ENCODE measurements at places on chromosomes 11 and 22.

GRCh38 chr11:18065572-18065971, 19.5 kb upstream of the TPH1 start:
- DNase-seq = peak; percentile 22

DNA sequence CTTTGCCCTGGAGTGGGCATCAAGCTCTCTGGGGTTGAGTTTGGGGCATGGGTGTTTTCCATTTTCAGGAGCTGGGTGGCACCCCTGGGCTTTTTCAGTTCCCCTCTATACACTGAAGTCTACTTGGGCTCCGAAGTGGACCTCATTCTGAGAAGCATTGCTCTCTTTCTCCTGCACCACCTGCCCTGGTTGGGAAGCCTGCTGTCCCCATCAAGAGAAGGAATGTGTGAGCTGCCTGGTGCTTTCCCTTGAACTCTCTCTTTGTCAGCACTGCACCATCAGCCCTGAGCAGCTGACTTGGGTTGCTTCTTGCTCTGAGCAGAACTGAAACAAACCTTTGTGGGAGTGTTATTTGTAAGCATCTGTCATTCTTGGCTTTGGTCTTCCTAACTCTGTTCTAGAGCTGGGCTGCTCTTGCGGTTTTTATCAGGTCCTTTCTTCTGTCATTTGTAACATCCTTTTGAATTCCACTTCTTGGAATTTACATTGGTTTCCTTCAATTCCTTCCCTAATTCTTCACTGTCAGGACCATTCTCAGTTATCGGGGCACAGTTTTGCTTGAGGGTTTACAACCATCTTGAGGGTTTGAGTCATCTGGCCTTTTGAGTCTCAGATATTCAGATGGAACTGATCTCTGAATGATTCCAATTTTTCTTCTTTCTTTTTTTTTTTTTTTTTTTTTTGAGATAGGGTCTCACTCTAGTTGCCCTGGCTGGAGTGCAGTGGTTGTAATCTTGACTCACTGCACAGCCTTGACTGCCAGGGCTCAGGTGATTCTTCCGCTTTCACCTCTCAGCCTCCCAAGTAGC, 20.5 kb downstream of the UBE2L3 start:
- peak; percentile 56 for DNase-seq

DNA sequence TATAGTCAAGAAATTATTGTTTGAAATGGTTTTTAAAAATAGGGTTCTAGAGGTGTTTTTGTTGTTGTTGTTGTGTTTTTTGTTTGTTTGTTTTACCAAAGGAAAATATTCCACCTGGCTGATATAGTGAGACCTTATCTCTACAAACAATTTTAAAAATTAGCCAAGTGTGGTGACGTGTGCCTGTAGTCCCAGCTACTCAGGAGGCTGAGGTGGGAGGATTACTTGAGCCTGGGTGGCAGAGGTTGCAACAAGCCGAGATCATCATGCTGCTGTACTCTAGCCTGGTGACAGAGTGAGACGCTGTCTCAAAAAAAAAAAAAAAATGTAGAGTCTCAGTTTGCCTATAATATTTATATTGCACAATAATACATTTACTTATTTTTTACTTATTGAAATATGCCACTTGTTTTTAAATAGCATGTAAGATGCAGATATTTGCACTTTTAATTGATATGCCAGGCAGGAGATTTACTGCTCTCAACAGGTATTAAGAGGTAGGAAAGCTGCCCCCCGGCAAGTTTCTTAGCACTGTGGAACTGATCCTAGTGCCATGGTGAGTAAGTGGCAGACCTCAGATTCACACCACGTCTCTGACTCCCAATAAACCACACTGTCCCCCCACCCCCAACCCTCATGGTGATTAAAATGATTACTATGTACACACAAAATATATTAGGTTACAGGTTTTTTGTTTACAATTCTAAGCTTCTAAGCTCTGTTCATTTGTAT, 157.4 kb downstream of the TEAD1 start:
- no peak for DNase-seq

DNA sequence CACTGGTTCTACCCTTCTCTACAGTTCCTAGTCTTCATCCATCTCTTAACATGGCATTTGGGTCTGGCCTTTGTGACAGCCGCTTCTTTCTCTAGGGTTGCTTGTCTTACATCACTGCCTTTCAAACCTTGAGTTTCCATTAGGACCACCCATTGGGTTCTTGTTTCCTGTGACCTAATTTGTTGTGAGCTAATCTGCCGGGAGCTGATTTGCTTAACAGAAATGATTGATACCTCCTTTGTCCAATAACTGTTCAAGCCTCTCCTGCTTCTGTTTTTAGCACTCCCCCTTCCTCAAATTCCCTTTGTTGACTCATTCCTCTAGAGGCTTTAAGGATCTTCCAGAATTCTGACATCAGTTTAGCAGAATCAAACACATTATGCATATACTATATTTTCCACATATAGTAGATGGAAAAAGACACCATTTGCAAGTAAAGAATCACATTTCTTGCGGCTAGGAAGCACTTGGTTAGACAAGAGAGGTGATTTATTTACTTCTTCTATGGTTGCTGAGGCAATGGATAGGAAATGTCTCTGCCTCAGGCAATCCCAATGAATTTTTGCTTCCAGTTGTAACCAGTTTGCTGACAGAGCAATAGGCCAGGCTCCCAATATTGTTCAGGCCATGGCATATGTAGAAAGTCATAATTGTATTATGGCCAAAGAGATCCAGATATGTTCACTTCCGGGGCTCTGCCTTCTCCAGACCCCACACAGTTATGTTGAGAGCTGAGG, 130.7 kb downstream of the SNX19 start:
- DNase-seq = no peak

GRCh38 chr22:28937206-28938025, 54.0 kb downstream of the ZNRF3 start:
- DNase-seq = no peak

- no peak for DNase-seq
Observed at GRCh38 chr22:46626911-46627805, 7.0 kb downstream of the GRAMD4 start.

DNA sequence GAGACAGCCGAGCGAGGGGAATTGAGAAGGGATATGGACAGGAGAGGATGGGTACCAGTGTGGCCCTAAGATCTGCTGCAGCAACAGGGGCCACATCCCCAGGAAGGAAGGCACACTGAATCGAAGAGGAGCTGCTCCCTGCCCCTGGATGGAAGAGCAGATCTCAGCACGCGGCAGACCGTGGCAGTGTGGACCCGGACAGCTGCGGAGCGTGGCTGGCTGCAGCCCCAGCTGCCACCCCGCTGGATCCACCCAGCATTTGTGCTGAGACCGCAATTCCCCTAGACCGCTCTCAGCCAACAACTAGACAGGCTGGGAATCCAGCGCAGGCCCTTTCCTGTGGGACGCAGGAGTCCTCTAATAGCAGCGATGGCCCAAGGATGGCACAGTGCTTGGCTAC, 94.7 kb downstream of the NECTIN1 start:
- DNase-seq = peak; percentile 20

GRCh38 chr11:96075532-96075959, 151.6 kb upstream of the MTMR2 start:
- DNase-seq = no peak

DNA sequence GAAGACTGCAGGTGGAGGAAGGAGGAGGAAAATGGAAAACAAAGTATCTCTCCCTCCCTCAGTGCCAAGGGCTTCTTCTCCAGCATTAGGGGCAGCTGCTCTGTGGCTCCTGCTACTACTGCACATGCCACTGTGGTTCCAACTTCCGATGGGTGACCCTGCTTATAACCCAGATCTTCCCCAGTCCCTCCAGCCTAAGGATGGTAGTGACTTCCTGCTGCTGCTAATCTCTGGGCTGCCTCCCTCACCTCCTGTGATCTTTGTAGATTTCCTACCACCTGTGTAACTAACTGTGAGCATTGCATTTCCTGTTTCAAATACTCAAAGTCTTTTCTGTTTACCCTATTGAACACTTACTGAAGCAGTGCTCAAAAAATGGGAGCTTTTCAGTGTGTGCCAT, 28.7 kb upstream of the TRPC6 start:
- DNase-seq = no peak

DNA sequence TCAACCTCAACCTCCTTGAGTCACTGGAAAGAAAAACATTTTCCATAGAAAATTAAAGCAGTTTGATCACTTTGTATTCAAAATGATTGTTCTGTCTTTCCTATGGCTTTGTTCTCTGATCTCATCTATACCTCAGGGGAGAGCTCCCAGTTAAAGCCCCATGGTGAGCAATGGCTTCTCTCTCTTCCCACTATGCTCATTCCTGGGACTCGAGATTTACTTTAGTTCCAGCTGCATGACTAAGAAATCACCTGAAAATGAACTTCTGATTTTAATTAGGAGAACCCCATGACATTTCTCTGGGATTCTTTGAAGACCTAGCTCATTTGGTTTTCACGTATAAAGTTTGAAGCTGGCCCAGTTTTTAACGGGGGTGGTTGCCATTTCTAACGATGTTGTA, 921.5 kb downstream of the OPCML start:
- DNase-seq = no peak

GRCh38 chr22:30079952-30080533, at the start of gene HORMAD2:
Gene HORMAD2, plus strand, starts transcription at chr22:30080464. Its CDS starts 13,489 bp downstream, at chr22:30093953.
- DNase-seq = no peak

GRCh38 chr11:64893194-64894069, 15.0 kb upstream of the EHD1 start:
- DNase-seq = no peak

GRCh38 chr11:82082976-82083375, 650.7 kb downstream of the FAM181B start:
- no peak for DNase-seq

DNA sequence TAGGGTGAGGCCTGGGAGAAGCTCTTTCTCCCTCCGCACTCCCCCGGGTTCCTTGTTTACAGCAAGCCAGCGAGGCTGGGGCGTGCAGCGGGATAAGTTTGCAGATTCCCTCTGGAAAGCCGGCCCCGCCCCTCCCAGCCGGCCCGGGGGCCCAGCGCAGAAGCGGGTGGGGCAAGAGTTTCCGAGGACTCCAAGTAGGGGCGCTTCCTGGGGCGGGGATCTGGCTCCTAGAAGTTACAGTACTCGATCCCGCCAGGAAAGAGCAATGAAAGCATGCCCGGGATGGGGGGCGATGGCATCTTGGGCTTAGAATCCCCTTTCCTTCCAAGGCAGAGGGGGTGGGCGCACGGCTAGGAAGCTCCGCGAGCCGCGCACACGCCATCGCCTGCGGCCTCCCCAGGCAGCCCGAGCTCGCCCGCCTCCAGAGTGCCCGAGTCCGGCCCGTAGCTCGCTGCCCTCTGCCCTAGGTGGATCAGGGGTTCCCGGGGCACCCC, 385 bp downstream of the TST start:
- DNase-seq = no peak

- no peak for DNase-seq
Observed at GRCh38 chr22:32079130-32080089, 36.3 kb downstream of the SLC5A1 start.

GRCh38 chr22:38733329-38733723, 22.5 kb downstream of the SUN2 start:
- peak; percentile 33 for DNase-seq

- peak; percentile 40 for DNase-seq
Observed at GRCh38 chr11:66035653-66036333, 9.5 kb upstream of the CATSPER1 start.

GRCh38 chr11:66974724-66975404, at the start of gene C11orf86:
Gene C11orf86, plus strand, starts transcription at chr11:66975304. Its CDS starts 59 bp downstream, at chr11:66975363.
- DNase-seq = no peak

GRCh38 chr11:342328-342727, 21.7 kb upstream of the IFITM3 start:
- DNase-seq = no peak

- no peak for DNase-seq
Observed at GRCh38 chr22:37030560-37031281, 11.2 kb downstream of the MPST start.

DNA sequence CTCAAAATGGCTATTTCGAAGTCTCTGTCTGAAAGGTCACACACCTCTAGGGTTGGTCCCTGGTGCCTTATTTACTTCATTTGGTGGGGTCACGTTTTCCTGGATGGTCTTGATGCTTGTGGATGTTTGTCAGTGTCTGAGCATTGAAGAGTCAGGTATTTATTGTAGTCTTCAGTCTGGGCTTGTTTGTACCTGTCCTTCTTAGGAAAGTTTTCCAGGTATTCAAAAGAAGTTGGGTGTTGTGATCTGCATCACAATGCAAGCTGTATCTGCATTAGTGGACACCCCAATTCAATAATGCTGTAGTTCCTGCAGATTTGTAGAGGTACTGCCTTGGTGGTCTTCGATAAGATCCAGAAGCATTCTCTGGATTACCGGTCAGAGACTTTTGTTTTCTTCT, 63.5 kb upstream of the TP53AIP1 start:
- DNase-seq = no peak

DNA sequence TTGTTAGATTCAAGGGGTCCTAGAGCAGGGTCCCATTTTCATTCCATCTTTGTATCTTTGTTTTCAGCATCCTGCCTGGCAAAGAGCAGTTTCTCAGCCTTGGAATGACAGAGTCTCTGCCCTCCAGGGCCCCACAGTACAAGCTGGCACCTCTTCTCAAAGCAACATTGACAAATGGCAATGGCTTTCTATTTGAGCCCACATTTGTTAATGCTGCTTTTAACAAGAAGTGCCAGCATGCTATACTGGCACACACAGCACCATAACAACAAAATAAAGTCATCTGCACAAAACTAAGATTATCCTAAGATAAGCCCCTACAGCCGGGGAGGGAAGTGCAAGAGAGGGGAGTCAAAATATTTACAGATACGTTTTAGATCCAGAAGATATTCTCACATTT, 309.7 kb upstream of the C11orf87 start:
- DNase-seq = no peak

DNA sequence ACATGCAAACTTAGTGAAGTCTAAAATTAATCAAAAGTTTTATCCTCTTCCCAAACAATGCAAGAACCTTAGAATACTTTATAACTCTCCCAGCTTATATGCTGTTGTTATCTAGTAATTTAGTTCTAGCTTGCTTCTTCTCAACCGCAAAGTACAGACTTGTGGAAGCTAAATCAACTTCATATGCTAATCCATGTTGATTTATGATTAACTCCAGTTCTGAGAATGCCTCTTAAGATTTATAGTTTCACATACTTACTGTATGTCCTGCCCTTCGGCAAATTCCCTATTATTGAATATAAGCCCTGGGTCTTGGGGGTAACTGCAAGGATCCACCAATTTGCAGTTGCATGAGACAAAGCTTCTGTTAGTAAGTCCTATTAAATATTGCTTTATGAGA, 17.6 kb upstream of the SLC35F2 start:
- no peak for DNase-seq

- DNase-seq = no peak
Observed at GRCh38 chr11:120894202-120894985, 129.5 kb upstream of the TBCEL start.

DNA sequence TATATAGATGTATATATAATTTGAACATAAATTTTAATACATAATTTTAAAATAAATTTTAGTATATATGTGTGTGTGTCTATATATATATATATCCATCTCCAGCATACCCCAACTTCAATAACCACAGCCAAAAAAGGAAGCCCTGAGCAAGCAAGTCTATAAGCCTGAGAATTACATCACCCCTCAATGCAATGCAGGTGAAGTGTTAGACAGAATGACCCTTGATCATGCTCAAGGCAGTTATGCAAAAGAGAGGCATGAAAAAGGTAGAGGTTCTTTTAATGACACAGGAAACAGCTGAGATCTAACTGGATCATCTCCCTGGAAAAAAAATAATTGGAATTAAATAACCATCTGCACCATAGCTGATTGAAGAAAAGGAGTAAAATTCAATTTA, 557.9 kb upstream of the ANO5 start:
- DNase-seq = peak; percentile 5

Measured in RPMI8226 (cell line).